CD4-positive, alpha-beta T cell treated with Interleukin-2 at 100 ng/mL for 4 hours (primary cell): ENCODE measurements at places on chromosomes 11 and 22.

GRCh38 chr11:120141768-120142423, 4.0 kb upstream of the TRIM29 start:
- DNase-seq = no peak

DNA sequence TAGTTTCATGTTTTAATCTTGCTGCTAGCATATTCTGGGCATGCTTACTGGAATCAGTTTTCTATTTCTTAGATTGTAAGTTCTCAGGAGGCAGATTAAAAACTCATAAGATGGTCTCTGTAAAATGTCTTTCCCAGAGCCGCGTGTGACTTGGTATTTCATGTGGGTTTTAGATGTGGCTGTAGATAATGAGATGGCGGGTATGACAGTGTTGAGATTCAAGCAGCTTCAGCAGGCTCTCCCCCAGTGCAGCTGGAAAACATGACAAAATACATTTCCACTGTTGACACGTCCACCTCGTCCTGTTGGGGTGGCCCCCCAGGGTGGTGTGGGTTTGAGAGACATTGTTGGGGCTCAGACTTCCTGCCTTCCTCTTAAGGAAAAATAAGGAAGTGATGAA, 106.8 kb downstream of the KIRREL3 start:
- DNase-seq = no peak

- DNase-seq = no peak
Observed at GRCh38 chr22:38233427-38233826, 31.6 kb downstream of the MAFF start.

DNA sequence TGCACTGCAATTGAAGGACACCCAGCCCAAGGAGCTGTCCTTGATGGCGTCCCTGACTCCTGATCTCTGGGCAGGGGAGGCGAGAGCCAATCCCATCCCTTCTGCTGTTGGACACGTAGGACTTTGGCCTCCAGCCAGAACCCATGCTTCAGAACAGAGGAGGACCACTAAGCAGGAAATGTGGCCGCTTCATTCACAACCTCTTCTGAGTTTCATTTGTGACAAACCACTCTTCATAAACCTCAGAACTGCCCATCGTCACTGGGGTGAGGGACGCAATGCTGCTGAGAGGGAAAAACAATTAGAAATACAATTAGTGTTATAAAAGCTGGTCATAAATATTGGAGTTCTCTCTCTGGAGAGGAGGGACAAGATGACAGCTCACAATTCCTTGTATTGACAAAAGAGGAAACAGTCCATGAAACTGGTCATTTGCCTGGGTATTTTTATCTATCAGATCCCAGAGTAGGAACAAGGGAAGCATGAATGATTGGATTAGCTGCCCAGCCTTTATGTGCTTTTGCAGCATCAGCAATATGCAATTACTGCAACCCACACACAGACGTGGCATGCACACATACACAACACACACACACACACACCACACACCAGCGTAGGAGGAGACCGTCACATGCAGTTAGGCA, 216.5 kb upstream of the CADM1 start:
- no peak for DNase-seq

DNA sequence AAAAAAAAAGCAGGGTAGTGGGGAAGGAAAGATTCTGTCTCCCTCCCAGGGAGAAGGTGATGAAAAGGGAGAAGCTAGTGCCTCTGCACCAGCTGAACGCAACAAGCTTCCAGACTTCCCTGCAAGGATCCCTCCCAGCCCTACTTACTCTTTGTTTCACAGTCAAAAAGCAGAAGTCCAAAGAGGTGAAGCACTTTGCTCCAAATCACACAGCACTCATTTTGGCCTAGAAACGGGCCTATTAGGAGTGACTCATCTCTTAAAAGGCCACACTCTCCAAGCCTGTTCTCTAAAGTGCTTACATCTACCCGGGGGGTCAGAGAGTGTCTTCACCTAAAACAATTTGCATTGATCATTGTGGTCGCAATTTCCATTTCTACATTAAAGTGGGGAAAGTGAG, 17.7 kb upstream of the GRK3 start:
- no peak for DNase-seq

DNA sequence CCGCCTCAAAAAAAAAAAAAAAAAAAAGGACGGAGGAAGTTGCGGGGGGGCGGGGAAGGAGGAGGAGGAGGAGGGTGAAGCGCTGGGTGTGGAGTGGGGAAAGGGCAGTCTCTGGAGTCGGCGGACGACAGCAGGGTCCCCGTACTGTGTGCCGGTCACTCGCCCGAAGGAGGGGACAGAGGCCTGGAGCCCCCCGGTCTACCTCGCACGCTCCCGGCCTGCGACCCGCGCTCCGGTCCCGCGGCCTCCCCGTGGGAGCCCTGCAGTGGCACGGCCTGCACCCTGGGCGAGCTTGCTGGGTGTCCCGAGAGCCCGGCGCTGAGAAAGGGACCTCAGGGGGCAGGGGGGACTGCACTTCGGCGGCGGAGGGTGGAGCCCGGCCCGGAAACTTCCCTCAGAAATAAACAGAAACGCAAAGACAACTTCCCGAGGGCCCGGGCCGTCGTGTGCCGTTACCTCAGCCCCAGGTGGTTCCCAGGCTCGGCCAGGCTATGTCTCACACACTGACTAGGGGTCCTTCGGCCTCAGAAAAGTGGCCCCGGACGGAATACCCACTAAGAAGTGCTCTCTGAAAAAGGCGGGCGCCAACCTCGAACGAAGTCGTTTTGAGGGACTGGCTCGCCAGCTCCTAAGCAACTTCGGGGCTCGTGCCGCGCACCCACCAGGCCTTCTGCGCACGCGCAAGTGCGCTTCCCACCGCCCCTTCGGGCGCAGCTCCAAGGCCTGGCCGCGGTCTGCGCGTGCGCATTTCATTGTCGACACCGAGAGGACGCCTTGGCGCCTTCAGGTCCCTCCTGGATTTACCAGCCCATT, at the start of gene MAJIN:
TSS of gene MAJIN (minus strand) at position 688 of the 813 bp plus-strand sequence. CDS start 12,703 bp downstream, outside the sequence.
- peak; percentile 89 for DNase-seq

- DNase-seq = no peak
Observed at GRCh38 chr22:22927196-22927887, 39.7 kb downstream of the IGLL5 start.

DNA sequence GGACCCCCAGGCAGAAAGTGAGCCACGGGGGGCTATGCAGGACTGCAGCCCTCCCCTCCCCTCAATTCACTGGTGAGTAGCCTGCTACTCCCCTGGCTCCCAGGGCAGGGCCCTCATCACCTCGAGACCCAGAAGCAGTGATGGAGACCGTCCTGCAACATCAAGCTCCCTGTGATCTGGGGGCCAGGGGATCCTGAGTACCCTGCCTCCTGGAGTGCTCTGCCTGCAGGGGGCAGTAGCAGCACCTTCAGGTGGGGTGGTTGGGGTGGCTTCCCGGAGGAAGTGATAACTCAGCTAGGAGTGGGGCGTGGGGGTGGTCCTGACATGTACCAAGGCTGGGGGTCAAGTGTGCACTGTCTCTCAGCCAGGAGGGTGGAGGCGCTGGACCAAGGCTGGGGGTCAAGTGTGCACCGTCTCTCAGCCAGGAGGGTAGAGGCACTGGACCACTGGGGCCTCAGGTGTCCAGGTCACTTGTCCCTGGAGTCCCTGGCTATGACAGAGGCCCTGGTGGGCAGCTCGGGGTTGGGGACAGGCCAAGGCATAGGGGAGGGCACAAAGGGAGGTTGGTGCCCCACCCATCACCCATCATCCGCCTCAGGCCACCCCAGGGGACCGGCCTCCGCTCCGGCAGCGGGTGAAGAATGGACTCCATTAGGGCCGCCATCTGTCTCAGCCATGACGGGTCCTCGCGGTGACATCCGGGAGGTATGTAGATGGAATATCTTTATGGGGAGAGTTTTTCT, 9.4 kb downstream of the RTN4R start:
- no peak for DNase-seq

- DNase-seq = no peak
Observed at GRCh38 chr11:85540181-85540580, 87.0 kb downstream of the DLG2 start.

DNA sequence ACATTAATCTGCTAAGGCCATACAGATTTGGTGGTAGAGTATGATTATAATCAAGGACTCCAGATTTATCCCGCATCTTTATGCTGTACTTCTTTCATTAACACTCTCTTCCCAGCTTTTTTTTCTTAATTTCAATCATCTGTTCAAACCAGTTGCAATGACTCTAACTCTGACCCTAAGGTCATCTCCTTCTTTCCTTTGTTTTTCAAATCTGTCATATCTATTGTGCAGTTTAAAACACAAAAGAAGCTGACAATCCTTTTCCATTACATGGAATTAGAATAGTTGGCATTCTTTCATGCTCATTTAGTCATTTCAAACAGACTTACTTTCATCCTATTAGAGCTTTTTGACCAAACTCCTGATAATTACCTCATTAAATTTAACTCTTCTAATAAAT, 53.6 kb upstream of the GRM5 start:
- DNase-seq = no peak

DNA sequence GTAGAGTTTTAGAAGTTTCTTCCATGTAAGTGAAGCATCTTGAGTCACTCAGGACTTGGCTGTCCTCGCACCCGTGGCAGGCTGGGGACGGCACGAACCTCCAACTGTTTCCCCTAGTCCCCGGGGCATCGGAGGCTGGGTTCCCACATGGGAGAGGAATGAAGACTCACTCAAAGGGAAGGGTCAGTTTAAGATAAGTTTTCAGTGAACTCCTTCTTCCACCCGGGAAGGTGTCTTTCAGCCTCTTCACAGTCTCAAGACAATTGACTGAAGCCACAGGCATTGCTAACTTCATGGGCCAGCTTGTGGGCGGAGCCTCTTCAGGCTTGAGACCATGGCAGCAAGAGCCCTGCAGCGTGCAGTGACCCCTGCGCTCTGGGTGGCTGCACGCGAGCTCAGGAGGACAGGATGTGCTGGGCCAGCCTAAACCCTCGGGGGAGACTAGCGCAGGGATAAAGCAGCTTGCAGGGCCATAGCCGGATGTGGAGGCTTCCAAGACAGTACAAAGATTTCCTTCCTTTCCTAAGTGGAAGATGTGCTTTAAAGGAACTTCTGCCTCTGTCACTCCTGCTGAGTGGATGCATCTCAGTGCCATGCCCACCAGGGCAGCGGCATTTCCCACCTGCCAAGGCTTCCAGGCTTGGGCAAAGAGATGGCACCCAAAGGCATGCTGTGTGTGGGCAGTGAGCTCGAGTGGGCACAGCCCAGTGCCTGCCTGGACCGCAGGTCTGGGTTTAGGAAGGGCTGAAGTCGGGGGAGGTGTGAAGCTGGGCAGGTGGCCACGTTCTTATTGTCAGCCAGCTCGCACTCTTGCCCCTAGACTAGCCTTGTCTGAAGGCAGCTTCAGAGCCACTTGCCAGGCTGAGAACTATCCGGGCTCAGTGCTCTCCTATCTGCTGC, 32.9 kb downstream of the PPIL2 start:
- no peak for DNase-seq

GRCh38 chr11:7531011-7531410, 17.2 kb downstream of the PPFIBP2 start:
- no peak for DNase-seq

DNA sequence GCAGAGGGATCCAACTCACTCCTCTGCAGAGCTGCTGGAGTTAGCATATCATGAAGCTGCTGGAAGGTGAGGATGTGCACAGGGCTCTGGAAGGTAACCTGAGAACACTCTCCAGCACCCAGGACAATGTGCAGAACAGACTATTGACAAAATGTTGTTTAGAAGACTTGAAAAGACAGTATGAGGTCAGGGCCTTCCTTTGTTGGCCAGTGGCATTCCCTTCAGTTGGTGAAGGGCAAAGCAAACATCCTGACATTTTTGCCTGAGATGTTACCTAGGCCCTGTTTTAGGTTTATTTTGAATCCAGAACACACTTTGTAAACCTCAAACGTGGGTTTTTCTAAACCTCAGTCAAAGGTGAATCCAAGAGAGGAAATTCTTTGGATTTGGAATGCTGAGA, 67.8 kb downstream of the DEPDC5 start:
- DNase-seq = no peak

GRCh38 chr11:62607714-62608113, 4.9 kb downstream of the EML3 start:
- DNase-seq = no peak

DNA sequence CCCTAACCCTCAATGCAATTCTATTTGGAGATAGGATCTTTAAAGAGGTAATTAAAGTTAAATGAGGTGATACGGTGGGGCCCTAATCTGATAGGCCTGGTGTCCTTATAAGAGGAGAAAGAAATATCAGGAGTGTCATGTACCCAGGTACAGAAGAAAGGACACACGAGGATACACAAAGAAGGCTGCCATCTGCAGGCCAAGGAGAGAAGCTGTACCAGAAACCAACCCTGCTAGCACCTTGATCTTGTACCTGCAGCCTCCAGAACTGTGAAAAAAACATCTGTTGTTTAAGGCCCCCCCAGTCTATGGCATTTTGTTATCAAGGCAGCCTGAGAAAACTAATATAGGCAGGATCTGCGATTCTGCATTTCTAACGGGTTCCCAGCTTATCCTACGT, 44.2 kb downstream of the FBXO7 start:
- DNase-seq = peak; percentile 7

- DNase-seq = no peak
Observed at GRCh38 chr11:87035976-87036583, 1.7 kb upstream of the TMEM135 start.

- no peak for DNase-seq
Observed at GRCh38 chr11:33698921-33699320, 1.7 kb downstream of the C11orf91 start.

- DNase-seq = no peak
Observed at GRCh38 chr11:36500315-36500721, 9.8 kb downstream of the TRAF6 start.

GRCh38 chr11:122721964-122722266, 66.4 kb downstream of the UBASH3B start:
- peak; percentile 62 for DNase-seq

DNA sequence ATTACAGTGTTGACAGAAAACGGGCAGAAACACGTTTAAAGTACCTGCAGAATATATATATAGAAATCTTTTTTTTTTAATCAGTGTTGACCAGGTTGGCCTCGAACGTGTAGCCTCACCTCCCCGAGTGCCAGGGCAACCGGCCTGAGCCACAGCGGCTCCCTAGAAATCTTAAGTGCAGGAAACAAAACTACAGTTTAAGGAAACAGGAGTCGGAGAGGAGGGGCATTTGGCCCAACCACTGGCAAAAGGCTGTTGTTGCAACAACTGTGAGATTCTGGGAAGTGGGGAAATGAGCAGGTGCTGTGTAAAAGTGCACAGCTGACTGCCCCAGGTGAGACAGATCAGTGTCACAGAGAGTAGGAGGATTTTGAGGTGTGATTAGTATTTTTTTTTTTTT, 3.7 kb downstream of the YWHAH start:
- no peak for DNase-seq

- DNase-seq = no peak
Observed at GRCh38 chr22:17115945-17116565, 5.1 kb downstream of the TMEM121B start.

DNA sequence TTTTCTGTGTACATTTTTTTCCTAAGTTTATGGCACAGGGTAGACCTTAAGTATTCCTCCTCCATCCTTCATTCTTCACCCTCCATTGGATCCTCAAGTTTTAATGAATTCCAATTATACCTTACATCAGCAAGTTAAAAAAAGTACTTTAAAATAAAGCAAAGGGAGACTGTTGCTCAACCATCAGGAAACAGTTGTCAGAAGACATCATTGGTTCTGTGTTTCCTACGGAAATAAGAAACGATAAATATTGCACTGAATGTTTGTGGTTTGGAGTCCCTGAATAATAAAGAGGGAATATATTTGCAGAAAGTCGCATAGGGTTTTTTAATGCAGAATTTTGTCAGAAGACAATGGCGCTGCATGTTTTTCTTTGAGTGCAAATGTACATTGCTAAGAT, 28.1 kb upstream of the LDHA start:
- no peak for DNase-seq

- no peak for DNase-seq
Observed at GRCh38 chr11:65947133-65947532, 1.9 kb downstream of the TSGA10IP start.
